WTC11 (cell line): ENCODE measurements at places on chromosomes 2 and 18. TPM values are rescaled to one million over a fixed set of nuclear protein-coding genes. Genes with fewer than 3 reads are reported as not detected.

Gene TWSG1
- total RNA-seq: 18.2 to 19.3 TPM (median 18.3 TPM) in 3 replicates

Gene PPM1B
- total RNA-seq: 94.2 to 102 TPM (median 96.4 TPM) in 3 replicates

Gene NAT8
- not detected in 3 replicates for total RNA-seq

DNA sequence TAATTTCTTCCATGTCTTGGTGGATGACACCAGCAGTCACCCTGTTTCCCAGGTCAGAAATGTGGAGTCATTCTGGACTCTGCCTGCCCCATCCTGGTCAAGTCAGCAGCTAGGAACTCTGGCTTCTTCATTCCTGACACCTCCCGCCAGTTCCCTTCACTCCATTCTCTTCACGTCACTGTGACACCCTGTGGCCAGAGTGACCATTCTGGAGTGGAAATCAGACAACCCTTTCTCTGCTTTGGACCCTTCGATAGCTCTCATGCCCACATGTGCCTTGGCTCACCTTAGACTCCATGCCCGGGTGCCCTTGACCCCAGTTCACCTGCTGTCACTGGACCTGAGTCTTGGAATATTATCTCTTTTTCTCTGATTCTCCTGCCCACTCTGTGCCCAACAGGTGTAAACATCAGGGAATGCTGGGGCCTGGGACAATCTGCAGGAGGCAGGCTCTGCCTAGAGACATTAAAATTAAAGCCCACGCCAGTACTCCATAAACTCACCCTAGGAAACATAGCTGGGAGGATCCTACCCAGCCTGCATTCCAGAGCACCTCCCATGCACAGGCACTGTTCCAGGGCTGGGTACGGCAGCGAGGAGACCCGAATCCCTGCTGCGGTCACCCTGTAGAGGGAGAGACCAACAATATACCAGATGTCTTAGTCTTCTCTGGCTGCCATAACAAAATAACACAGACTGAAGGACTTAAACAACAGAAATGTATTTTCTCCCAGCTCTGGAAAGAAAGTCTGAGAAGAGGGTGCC lies 41.1 kb upstream of the FAHD2A start:
- no peaks in the 10 kb centered on the region; the same call in none of the 2 replicates for H3K27me3 ChIP-seq
- DNase-seq: no peak
- H3K36me3 ChIP-seq: no peaks in the 10 kb centered on the region
- no peak overlapping the region for H3K4me3 ChIP-seq
- H3K27ac ChIP-seq: no peak overlapping the region

- H3K4me1 ChIP-seq: peaks cover 5% of the 10 kb centered on the region
- no peak overlapping the region for H3K27ac ChIP-seq
- peaks cover 4% of the 10 kb centered on the region for H3K27me3 ChIP-seq
- no peak overlapping the region for H3K4me3 ChIP-seq
Measured at GRCh38 chr18:382423-382984, 114.7 kb upstream of the THOC1 start.

DNA sequence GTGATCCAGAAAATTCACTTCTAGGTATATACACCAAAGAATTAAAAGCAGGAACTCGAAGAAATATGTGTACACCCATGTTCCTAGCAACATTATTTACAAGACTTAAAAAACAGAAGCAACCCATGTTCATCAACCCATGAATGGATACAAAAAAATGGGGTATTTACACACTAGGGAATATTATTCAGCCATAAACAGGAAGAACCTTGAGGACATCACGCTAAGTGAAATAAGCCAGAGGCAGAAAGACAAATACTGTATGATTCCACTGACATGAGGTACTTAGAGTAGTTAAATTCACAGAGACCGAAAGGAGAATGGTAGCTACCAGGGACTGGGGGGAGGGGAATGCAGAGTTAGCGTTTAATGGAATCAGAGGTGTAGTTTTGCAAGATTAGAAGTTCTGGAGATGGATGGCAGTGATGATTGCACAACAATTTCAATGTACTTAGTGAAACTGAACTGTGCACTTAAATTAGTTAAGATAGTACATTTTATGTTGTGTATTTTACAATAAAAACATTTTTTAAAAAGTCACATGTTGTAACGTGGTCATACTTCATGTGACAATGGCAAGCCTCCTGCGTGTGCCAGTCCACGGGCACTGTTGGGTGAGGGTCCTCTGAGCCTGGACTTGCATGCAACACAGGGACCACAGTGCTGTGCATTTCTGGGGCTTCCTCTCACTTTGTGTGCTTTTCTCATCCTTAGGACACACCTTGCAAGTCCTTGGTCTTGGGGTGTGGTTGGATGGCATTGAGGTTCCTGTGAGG lies 206.1 kb upstream of the HDAC4 start:
- peaks cover 9% of the 10 kb centered on the region for H3K4me1 ChIP-seq
- no peak overlapping the region for H3K27ac ChIP-seq
- H3K4me3 ChIP-seq: no peak overlapping the region
- no peaks in the 10 kb centered on the region for H3K36me3 ChIP-seq
- no peaks in the 10 kb centered on the region; the same call in 1 of the 2 replicates for H3K27me3 ChIP-seq

GRCh38 chr2:42386682-42387081 lies 25.7 kb upstream of the COX7A2L start:
- H3K4me3 ChIP-seq: no peak overlapping the region
- H3K27me3 ChIP-seq: no peaks in the 10 kb centered on the region
- DNase-seq: no peak
- no peak overlapping the region for H3K27ac ChIP-seq
- peaks cover 16% of the 10 kb centered on the region for H3K4me1 ChIP-seq

DNA sequence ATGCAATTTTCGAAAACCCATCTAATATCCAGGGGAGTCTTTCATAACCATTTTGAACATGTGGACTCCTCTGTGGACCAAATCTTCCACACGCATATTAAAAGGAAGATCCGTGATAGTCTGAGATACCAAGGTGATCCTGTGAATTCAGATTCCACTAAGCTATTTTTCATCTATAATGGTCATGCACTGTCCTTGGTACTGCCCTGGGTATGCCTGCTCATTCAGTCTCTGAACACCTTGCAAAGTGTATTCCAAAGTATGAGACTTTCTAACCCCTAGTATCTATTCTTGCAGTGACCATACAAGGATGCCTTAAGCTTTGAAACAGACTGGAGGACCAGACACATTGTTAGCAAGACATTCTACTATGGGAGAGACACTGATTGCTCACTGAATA lies 217.6 kb upstream of the CCDC150 start:
- no peaks in the 10 kb centered on the region for H3K36me3 ChIP-seq
- H3K4me3 ChIP-seq: no peak overlapping the region
- H3K27ac ChIP-seq: no peak overlapping the region
- no peaks in the 10 kb centered on the region for H3K4me1 ChIP-seq
- no peak for DNase-seq
- no peaks in the 10 kb centered on the region for H3K27me3 ChIP-seq
